Renal cortical epithelial cell (primary cell): ENCODE measurements at places on chromosomes 7 and 10. TPM values are rescaled to one million over a fixed set of nuclear protein-coding genes. Genes with fewer than 3 reads are reported as not detected.
A peak's percentile ranks its signal among the peaks of the same experiment; 100 is the strongest.

DNA sequence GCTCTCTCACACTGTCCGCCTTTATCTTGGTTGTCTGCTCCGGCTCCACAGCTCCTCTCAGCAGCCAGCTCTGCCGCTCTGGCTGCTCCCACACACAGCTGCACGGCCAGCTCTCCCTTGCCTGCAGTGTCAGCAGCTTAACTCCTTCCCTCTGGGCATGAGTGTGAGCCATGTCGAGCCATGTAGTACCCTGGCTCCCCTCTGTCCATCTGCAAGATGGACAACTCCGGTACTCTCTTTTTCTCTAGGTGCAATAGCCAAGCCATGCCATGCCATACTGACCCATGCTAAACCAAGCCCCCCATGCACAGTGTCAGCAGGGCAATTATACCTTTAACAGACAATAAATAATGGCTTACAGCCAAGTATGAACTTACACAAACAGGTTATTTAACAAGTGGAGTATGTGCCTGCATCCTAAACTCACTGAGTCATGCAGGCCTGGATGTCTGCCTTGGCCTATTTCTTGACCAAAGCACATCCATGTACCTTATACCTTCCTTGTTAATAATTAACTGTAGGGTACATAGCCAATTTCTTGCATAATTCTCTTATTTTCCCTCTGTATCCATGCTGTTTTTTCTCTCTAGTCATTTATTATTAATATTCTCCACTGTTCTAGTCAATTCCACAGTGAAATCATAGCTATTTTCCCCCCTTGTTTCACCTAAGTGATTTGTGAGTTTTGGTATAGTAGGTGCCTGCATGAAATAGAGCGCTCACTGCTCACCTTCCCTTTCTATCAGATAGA is 170.9 kb downstream of the CDK14 start:
- DNase-seq, result peak; percentile 95

DNA sequence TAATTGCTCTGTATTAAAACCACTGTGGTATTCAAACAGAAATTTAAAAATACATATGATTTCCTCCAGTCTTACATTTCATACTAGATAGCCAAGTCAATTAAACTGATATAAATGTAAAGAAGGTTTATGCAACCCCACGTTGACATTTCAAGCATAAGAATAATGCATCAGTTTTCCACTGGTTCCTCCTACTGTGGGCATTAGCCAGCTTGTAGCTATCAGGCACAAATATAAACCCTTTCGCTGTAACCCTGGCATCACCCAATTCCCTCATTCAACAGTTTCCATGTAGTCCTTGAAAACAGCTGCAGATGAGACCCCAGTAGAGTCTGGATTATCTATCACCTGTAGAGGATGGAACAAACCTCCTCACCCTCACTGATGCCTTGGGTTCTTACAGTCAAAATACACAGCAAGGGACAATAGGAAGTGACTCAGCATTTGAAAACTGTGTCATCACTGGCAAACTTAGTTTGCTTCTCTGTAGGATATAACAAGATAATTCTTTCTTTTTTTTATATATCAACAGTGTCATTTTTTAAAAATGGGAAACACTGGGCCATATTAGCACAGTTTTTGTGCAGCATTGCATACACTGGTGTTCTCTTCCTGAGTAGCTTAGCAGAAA is 113.0 kb downstream of the PDE1C start:
- peak; percentile 31 for DNase-seq

- no peak for DNase-seq
Measured at GRCh38 chr7:124724507-124725192, 40.9 kb downstream of the GPR37 start.

GRCh38 chr7:150408393-150409299 is 29.5 kb downstream of the ZNF775 start:
- DNase-seq, result no peak

Gene CYP3A4
- 0.69 TPM in 1 of 2 replicates, not detected in the other for total RNA-seq

DNA sequence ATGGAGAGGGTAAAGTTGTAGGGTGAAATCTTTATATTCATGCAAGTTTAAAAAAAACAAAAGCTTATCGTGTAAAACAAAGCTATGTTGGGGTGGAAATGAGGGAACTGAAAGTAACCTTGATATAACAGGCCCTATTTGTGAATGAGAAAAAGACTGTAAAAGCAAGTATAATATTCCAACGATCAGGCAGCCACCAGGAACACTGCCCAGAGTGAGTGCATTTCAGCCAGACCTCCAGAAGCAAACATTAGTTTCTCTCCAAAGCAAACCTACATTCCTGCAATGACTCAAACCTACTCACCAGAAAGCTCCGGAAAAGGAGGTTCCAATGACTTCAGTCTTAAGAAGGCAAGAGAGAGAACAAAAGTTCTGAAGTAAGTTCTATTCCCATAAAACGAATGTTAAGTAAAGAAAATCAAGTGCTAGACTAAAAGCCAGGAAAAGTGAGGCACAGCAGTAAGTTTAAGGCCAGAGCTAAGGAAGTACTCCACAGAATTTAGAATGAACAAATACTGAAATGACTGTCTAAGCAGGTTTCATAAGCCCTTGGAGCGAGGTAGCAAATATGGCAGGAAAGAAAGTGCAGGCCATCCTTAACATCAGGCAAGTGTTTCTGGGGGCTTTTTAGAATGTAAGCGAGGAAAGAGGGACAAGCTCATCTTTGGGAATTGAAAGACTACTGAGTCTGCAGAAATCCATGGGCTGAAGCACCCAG is 493.1 kb downstream of the XPNPEP1 start:
- DNase-seq, result peak; percentile 87
